AG04449 (cell line): ENCODE measurements at places on chromosomes 12 and 14.

GRCh38 chr14:34498684-34499412, 36.8 kb upstream of the SPTSSA start:
- DNase-seq = no peak

DNA sequence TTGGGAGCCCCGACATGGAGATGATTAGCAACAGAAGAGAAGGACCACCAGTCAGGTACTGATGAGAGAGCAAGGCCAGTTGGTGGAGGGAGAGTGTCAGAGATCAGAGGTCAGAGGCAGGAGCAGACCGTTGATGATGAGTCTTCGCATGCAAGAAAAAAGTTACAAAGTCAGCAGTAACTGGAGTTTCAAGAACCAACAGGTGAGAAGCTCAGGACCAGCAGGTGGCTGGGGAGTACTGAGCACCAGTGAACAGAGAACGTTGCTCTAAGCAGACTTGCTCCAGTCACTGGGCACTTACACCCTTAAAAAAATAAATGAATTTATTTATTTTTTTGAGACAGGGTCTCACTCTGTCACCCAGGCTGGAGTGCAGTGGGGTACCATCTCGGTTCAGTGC, 44.5 kb upstream of the KCNA1 start:
- DNase-seq = no peak

DNA sequence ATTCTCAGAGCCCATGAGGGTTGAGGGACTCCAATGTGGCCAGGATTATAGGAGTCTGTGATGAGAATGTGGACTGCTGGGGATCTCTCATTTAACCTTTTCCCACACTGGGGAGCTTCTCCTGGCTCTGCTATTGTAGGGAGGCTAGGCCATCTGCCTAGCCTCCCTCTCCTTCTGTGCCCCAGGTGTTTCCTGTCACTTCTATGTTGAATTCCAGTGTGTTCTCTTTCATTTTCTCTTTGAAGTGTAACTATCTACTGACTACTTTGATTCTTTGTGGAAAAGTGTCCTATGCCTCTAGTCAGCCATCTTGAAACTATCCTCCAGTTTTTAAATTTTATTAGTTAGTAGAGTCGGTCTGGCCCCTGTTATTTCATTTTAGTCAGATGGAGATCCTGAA, 53.4 kb upstream of the ABCD2 start:
- DNase-seq = no peak

DNA sequence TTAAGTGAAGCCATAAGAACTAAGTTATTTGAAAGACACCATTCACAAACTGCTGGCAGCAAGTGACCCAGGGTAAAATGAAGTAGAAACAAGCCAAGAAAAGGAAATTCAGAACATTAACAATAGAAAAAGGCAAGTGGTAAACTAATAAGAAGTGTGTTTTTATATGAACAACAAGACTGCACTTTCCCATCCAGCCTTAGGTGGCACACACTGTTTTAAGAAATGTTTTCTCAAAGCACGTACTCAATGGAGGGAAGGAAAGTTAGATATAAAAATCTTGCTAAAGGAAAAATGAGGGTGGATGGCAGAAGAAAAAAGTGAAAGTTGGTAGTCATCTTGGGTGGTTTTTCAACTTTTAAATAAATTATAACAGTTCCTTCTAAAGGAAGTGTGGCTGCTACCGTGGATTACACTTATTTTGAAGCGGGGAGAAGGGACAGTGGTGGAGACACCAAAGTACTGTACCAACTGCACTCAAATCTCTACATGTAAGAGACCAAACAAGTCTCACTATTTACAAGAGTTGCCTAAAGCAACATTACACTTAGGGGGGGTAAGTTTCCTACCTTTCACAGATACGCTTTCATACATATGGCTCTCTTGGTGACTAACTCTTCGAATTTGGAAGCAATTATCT, 58.8 kb downstream of the SEL1L start:
- DNase-seq = no peak

DNA sequence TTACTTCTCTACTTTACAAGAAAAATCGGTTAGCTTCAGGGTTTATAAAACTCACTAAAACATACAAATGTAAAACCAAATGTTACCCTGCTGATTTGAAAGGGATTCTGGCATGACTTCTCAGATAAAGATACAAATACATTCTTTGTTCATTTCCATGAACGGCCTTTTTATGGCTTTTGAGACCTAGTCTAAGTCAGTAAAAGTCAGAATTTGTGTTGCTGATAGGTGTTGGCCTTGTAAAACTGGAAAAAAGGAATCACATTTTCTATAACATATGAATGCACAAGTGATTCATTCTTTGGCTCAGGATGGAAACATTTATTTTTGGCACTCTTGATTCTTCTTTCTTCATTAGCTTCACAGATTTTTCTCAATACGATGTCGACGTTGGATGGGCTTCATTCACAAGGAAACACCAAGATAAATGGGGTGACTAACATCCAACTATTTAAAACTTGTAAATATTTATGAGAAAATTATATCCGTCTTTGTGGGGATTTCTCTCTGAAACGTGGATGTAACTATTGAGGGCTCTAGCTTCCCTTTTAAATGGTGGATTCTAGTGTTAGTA, 27.0 kb upstream of the CPM start:
- no peak for DNase-seq

GRCh38 chr12:42010715-42011114, 134.0 kb downstream of the GXYLT1 start:
- no peak for DNase-seq

DNA sequence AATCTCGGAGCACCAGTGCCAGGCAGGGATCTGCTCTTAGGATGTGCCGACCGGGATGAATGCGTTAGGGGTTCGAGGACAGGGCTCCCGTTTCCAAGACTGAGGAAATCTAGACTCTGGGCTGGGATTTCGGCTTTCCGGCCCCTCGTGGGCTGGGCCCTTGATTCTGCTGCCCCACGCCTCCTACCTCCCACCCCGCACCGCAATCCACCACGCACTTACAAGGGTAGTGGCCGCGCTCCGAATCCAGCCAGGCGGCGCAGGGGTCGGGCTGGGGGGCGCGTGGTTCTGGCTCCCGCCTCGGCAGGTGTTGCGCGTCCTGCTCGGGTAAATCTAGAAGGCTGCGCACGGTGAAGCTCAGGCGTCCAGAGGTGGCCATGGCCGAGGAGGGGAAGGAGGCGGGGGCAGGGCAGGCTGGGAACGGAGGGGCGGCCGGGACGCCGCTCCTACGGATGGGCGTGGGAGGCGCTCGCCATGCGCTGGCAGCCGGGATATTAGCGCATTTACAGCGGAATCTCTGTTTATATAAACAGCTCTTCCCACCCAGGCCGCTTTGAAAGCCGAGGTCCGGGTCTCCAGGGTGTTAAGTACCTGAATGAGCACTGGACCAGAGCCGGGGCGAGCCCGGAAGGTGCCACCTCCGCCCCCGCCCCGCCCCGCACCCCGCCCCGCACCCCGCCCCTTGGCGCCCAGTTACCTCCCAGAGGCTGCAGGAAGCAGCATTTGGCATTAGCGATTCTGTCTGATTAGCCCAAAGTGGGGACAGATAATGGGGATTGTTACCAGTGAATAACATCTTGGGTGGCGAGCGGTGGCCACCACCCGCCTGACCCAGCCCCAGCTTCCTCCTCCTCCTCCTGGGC, at the start of gene NKX2-8:
Gene NKX2-8 (minus strand): TSS at position 604 of the 863 bp plus-strand sequence. CDS start 225 bp downstream, at position 379.
- DNase-seq = no peak

DNA sequence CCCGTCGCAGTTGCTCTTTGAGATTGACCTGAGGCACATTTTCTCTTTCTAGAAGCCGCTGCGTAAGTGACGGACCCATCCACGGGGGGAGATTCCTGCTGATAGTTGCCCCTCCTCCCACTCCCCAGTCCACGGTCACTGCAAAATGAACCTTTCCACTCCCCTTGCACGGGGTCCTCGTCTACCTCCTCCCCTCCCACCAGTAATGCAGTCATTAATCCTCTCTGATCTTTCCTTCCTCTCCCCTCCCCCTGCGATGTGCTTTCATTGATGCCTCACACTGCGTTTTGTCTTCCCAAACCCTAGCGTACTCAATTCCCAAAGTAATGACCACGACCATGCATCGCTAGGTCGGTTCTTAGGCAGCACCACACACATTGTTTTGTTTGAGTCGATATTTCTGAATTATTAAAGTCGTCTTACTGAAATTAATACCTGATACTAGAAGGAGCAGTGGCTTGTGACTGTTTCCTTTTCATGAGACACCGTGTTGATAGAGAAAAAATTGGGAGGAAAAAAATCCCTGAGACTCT, 857 bp downstream of the ETNK1 start:
- DNase-seq = no peak
